Left ventricle myocardium inferior (tissue), 1 donor: ENCODE measurements at places on chromosomes 16 and 17. TPM values are rescaled to one million over a fixed set of nuclear protein-coding genes. Genes with fewer than 3 reads are reported as not detected.

ACBD4 gene
- total RNA-seq, result 6.4 TPM

CDH8 gene
- total RNA-seq, result 0.14 TPM

CMTM4 gene
- 11.3 TPM for total RNA-seq

TMEM220 gene
- total RNA-seq, result 6.4 TPM

WNK4 gene
- total RNA-seq, result not detected

DNA sequence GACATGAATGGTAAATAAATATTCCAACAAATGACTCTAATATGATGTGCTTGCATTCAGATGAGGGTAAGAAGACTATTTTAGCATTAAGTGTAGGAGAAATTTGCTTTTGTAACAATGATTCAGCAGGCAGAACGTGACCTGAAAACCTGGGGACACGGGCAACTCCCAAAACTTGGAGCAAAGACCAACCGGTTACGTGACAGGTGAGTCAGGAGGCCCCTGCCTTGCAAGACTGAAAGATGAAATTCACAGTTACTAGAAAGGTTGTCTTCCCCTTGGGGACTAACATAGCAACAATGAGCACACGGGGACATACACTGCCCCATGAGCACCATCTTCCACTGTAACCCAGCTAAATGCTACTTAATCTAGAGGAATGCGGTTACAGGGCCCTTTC, 33.5 kb upstream of the ERN1 start:
- no peak for DNase-seq

GRCh38 chr16:918741-919657, 51.8 kb downstream of the LMF1 start:
- no peak for DNase-seq

DNA sequence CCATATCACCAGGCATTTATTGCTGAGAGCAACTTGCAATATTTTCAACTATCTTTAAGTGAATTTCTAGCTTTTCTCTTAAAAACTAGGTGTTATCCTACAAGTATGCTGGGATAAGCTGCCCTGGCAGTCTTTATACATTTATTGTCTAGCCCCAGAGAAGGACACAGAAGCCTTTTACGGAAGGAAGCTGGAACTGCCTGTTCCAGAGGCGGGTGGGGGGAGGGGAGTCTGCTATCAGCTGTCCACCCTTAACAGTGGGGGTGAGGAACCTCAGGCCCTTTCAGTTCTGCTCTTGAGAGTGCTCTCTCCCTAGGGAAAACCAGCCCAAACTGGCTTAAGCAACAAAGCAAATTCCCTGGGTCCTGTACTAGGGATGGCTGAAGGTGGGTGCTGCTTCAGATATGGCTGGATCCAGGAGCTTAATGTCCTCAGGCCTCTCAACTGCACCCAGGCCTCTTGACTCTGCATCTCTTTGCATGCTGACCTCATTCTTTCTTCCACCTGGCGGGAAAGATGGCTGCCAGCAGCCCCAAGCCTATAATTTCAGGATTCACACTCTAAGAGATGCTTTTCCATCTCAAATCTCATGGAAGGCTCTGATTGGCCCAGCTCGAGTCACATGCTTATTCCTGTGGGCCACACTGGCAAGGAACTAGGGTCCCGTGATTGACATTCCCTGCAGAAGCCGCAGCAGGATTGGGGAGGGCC, 16.6 kb downstream of the NAGPA start:
- no peak for DNase-seq

GRCh38 chr16:81460075-81460474, 15.5 kb downstream of the CMIP start:
- DNase-seq, result no peak

DNA sequence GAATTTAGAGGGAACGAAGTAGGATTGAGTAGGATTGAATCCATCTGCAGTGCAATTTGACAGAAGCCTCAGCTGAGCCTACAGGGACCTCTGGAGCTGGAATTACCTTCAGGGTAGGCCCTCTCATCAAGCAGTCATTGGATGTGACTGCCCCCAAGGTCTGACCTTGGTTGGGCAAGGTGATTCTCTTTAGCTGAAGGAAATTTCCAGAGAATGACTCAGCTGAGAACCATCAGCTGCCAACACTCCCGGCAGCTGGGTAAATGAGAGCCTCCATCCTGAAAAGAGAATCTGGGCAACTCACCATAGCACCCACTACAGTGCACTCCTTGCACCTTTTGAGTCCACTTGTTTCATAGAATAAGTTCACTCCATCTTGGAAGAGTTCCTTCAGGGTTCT, 113.5 kb upstream of the MED13 start:
- no peak for DNase-seq

DNA sequence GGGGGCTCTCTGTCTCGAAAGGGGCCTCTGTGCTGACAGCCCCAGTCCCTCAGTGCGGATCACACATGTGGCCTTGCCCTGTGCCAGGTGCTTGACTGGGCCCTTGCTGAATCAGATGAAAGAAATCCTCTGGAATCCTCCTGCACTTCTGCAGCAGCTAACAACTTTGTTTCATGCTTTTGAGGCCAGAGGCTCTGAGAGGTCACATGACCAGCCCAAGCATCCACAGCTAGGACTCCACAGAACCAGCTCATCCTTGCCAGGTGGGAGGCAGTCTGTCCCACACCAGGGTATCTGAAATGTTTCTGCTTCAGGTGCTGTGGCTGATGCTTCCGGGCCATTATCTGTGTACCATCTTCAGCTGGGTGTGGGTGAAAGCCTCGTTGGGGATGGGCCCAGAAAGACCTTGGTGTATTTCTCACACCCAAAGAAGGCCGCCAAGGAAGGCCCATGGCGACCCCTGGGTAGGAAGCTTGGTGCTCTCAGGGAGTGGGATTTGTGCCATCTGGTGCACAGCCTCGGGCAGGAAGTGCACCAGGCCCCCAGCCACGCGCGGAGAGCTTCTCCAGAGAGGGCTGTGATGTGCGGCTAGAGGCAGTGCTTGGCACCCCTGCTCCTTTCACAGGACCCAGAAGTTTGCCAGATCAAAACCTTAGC, 143.8 kb downstream of the CLEC16A start:
- no peak for DNase-seq

DNA sequence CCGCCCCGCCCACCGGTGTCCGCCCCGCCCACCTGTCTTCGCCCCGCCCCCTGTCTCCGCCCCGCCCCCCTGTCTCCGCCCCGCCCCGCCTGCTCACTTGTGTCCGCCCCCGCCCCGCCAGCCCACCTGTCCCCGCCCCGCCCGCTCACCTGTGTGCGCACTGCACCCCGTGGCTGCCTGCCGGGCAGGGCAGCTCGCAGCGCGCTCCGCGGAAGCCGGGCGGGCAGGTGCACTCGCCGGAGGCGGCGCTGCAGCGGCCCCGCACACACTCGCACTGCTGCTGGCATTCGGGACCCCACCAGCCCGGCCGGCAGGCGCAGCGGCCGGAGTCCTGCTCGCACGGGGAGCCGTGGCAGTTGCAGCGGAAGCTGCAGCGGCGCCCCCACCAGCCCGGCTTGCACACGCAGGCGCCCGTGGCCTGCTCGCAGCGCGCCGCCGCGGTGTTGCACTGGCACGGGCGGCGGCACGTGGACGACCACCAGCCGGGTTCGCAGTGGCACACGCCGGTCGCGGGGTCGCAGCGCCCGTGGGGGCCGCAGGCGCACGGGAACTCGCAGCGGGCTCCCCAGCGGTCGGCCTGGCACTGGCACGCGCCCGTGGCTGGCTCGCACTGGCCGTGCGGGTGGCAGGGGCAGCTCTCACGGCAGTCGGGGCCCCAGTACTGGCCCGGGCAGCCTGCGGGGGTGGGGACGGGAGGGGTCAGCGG, 2.1 kb downstream of the SCARF1 start:
- no peak for DNase-seq

- no peak for DNase-seq
Observed at GRCh38 chr16:30621765-30622164, 11.6 kb upstream of the ZNF689 start.

DNA sequence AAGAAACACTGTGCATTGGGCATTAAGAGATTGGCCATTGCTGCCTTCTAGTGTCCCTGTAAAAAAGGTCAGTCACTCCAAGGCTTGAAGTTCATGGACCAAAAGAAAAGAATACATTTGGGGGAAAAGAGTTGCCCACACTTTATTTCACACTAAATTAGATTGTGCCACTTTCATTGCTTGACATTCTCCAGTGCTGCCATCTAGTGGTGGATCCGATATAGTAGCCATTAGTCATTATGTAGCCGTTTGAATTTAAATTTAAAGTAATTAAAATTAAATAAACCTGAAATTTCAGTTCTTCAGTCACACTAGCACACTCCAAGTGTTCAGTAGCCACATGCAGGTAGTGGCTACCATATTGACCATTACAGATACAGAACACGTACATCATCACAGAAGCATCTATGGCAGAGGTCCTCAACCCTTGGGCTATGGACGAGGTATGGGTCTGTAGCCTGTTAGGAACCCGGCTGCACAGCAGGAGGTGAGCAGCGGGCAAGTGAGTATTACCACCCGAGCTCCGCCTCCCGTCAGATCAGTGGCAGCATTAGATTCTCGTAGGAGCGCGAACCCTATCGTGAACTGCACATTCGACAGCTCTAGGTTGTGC, 21.9 kb upstream of the CDH5 start:
- DNase-seq, result no peak

- no peak for DNase-seq
Observed at GRCh38 chr16:82152196-82152595, 17.8 kb downstream of the MPHOSPH6 start.

DNA sequence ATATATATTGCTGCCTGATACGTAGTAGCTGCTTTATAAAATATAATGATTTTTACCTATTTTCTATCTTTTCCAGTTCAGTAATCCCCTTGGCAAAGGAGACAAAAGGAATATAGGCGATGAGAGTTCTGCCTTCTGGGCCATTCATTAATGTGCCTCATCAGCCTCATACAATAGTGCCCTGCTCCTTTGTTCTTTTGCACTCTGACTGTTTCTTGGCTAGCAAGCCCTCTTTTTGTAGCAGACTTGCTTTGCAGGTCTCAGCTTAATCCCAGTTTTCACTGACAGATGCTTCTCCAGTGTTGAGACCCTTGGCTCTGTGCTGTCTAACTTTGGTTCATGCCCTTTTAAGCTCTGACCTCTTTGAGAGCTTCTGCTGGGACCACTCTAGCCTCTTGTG, 10.4 kb downstream of the HSD17B2 start:
- DNase-seq, result no peak

DNA sequence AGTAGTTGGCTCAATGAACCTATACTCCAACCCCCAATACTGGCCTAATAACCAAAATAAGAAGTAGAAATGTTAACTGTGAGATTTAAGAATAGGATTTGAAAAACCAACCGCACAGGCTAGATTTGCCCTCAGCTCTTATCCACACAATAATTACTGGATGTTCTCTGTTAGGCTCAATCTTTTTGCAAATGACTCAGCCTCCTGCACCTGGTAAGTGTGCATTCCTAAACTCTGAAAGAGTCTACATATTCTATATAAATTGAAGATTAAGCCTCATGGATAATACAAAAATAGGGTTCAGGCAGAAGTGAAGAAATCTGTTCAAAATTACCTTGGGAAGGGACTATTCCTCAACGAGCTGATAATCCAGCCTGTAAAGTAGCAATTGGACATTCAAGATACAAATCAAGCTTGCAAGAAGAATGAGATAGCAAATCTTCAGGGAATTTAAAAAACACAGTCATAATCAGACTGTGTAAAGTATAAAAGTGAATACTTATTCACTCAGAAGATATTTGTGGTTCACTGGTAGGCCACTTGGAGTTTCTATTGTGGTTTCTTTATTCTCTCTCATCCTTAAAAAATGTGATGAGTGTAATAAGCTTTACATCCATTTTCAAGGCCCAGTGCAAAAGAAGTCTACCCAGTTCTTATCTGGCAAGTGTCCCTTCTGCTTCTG, 931.9 kb upstream of the SOX9 start:
- no peak for DNase-seq
